ENCODE measurements at places on chromosomes 3 and 15.

- DNase-seq = no peak
These were observed 248.1 kb downstream of the ERC2 start for GRCh38 chr3:56219894-56220805.

GRCh38 chr3:116877968-116878367, 168.4 kb downstream of the TUSC7 start:
- DNase-seq = no peak

- DNase-seq = no peak
These were observed 3.6 kb downstream of the ACTC1 start for GRCh38 chr15:34791701-34792100.

DNA sequence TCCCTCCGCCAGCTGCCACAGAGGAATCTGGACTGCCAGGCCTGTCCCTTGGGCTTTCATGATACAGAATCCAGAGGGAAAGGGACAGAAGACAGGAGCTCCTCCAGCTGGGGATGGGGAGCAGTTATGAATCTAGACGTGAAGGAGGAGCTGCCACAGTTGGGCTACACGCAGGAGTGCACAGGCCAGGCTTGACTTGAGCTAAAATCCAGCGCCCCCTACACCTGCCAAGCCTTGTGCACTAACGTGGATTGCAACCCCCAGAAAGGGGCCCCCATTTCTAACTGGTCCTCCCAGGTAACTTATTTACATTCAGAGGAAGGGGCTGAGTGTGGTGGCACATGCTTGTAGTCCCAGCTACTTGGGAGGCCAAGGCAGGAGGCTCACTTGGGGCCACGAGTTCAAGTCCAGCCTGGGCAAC, 14.3 kb downstream of the KLHL6 start:
- no peak for DNase-seq

GRCh38 chr3:68771681-68772080, 160.7 kb downstream of the TAFA4 start:
- DNase-seq = no peak

GRCh38 chr3:112653209-112653871, 12.4 kb upstream of the CCDC80 start:
- no peak for DNase-seq

DNA sequence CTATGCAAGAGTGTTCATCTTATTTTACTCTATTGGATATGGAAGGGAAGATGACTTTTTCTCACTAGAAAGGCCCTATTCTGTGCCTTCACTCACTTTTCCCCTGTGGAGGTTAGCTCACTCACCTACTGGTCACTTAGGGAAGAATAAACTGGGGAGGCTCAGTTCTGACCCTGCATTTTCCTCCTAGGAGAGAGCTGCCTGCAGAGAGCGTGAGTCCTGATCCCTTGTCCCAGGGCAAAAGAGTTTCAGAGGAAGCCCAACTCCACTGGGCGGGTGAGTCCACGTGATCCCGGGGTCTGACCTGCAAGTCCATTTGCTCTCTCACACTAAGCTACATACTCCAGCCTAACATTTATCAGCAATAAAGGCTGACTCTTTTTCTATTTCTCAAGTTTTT, 8.4 kb downstream of the MORC1 start:
- DNase-seq = no peak

DNA sequence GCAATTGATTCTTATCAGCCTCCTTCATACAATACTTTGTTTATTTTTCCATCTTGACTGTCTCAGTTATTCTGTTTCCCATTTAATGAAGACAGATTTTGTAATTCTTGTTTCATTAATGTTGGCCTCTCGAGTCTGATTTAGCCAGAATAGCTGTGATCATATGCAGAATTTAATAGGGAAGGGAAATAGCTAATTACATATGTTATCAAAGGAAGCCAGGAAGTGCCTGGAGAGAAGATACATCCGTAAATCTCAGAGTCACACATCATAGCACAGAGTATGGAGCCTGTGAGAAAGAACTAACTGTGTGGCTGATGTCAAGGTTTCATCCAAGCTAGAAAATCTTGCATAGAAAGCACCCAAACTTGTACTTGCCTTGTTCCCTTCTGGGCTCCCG, 288.9 kb upstream of the SLCO3A1 start:
- DNase-seq = no peak

DNA sequence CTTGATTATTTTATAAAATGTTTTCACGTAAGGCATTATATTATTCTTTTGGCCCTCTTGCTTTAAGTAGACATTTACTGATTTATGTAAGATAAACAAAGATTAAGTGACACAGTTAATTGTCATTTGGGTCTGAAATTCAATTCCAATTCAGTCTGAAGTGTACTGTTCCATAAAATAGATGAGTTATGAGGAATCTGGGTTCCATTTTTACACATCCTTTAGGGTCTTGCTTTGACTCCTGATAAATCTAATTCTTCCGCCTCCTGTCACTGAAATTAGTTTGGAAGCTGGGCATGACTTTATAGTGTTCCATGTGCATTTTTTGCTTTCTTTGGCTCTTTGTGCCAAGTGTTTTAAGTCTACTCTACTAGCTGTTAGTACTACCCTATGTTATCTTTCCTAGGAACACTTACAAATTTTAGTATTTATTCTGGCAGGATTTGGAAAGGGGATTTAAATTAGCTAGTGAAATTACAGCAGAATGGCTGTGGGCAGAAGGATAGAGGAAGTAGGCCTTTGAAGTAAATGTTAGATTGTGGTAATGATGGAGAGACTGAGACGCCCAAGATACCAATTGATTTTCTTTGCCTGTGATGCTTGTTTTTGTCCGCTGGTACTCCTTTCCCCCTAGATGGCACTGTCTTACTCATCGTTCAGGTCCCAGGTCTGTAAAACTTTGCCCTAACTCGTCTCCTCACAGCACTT, 14.3 kb downstream of the ARL8B start:
- DNase-seq = no peak

- DNase-seq = no peak
These were observed 283.6 kb upstream of the RARB start for GRCh38 chr3:25144430-25144829.

DNA sequence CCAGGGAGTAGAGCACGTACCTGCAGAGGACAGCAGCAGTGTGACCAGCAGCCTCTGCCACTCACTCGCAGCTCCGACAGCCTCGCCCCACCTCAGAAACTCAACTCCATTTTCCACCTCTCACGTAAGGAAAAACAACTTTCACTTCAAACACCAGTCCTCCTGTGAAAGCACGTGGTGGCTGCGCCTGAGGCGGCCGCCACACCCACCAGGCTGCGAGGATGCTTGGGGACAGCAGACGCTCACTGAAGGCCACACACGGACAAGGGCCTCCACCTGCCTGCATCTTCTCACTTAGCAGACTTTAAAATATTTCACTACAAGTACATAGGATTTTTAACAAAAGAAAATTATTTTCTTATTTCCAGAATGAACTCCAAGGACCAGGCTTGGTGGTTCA, 67.9 kb downstream of the CYFIP1 start:
- DNase-seq = no peak

GRCh38 chr3:10242182-10243065, 5.8 kb upstream of the TATDN2 start:
- no peak for DNase-seq

- no peak for DNase-seq
These were observed 57.9 kb downstream of the RPLP1 start for GRCh38 chr15:69510556-69510955.

DNA sequence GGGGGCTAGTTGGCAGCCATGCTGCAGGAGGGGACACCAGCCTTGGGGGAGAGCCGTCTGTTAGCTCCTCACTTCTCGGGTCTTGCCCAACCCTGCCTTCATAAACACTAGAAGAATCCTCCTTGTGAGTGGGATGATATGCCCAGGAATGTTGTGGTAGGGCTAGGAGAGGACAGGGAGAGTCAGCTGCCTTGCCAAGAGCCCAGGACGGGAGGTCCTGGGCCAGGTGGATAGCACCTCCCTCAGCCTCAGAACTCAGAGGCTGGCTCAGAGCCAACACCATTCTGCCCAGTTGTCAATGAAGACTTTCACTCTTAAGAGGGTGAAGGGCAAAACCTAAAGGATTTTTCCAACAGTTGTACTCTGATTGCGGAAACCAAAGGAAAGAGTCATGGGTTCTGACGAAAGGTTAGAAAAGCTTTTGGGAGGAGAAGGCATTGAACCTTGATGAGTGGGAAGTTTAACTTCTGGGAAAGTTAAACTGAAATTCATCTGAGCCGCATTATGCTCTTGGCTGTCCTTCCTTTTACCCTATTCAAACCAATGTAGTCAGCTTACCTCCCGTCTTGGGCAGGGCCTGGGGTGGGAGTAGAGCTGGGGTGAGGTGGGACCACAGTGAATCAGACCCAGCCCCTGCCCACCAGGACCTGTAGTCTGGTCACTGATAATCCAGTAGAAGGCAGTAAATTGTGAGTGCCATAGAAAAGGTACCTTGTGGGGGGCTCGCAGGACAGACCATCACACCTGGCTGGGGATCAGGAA, 81.9 kb downstream of the FAM43A start:
- no peak for DNase-seq

- DNase-seq = no peak
These were observed 32.6 kb downstream of the GALNT15 start for GRCh38 chr3:16207031-16207430.

DNA sequence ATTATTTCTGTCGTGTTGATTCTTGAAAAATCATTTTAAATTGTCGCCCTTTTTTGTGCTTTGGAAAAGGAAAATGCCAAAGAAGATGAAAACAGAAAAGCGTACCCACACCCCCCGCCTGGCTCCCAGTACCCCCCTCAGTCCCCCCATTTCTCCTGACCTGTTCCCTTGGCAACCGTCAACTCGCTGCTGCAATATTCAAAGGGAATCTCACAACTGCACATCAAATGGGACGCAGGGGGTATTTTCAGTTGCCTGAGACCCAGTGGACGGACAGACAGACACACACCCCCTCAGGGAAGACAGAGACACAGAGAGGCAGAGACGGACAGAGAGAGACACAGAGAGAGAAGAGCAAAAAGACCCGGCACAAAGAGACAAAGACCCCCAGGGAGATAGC, 83.5 kb upstream of the PRR20G start:
- no peak for DNase-seq

DNA sequence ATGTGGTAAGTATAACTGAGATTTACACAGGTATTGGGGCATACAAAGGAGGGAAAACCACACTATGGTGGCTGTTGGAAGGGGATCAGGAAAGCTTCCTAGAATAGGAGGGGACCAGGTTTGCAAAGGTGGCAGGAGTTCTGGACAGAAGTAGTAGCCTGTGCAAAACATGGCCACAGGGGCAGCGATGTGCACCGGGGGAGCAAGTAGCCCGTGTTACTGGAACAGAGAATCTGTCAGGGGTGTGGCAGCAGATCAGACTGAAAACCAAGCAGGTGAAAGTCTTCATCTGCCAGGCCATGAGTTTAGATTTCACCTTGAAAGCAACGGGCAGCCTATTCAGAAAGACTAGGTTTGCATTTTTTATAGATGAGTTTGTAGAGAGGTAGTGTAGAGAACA, 182.3 kb upstream of the LPP start:
- DNase-seq = no peak

DNA sequence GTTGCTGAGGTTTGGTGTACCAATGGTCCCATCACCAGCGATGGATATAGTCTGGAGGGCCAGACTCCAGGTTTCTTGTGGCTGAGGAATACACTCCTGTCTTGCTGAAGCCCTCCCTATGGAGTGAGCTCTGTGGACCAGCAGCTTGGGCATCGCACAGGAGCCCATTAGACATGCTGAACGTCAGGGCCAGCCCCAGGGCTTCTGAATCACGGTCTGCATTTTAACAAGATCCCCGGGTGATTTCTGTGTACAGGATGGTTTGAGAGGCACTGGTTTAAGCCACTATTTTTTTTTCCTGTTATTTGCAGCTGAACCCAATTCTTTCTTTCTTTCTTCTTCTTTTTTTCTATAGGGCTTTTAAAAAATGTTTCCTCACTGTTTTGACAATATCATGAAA, 69.5 kb upstream of the XCR1 start:
- no peak for DNase-seq

DNA sequence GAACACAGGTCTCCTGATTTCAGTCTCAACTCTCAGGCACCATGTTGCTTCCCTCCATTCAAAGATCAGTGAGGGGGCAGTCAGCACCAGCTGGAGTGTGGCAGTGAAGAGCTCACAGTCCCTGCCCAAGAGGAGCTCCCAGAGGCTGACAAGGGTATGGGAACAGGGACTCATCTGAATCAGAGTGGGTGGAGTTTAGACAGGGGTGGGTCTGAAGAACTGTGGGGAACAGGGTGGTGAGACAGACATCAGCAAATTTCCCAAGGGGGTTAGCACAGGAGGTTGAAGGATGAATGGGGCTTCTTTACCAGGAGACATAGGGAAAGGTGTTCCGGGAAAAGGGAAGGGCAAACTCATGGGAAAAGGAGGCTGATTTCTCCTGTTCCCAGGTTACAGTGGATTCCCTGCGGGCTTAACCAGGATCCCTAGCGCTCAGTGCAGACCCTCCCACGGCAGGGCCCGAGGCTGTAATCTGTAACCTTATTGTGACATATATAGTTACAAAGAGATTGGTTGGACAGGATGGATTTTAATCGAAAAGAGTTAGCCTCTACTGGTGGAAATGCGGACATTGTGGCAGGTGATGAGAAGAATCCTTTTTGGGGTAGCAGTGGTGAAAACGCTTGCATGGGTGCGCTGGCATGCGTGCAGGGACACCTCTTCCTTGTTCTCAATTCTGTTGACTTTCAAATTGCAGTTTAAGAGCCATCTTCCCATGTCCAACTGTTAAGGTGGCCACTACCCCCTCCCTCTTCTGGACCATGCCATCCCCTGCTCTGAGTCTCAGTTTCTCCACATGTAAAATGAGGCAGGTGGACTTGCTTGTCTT, 160.3 kb downstream of the SMAD6 start:
- no peak for DNase-seq

- DNase-seq = no peak
These were observed 649.2 kb downstream of the ZPLD1 start for GRCh38 chr3:103083848-103084631.

DNA sequence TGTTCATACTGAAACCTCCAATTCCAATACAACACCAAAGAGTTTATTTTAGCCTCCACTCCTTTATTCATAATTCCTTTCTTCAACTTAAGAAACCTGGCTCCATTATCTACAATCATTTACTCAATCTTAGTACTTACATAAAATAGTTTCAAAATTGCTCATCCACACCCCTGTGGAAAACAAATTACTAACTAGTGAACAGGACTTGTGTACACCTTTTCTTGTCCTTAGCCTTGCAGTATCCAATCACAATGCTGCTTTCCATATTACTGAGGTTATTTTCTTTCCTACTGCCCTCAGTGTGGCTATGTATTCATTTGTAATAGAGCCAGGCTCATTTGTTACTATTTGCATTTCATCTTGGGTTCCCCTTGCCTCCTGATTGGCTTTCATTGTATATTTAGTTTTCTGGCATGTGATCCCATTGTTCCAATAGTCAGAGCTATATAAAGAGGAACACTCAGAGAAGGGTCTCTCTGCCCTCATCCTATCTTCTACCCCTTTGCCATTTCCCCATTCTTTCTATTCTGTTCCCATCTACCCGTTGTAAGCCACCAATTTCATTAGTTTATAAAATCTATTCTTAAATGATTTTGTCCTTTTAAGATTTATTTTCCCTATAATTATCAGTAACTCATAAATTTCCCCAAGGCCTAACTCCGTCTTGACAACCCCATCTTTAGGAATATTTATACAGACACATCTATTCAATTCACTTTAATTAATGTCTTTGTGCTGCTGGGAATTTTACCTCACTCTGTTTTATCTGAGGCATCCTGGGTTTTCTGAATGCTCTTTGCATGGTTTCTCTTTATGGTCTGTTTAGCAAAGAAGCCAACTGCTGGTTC, 67.9 kb upstream of the RBP1 start:
- DNase-seq = no peak

- no peak for DNase-seq
These were observed 273.7 kb upstream of the ATP11B start for GRCh38 chr3:182519569-182519968.

GRCh38 chr3:195763843-195764825, 43.4 kb downstream of the MUC20 start:
- DNase-seq = no peak
